Vagina (tissue), 2 donors: ENCODE measurements at places on chromosomes 2 and 18. TPM values are rescaled to one million over a fixed set of nuclear protein-coding genes. Genes with fewer than 3 reads are reported as not detected.

GRCh38 chr18:2871111-2871720, 24.4 kb downstream of the EMILIN2 start:
- H3K27ac ChIP-seq, result no peak overlapping the region
- peaks cover 9% of the 10 kb centered on the region for H3K4me1 ChIP-seq
- no peaks in the 10 kb centered on the region for H3K36me3 ChIP-seq
- H3K27me3 ChIP-seq, result no peaks in the 10 kb centered on the region
- DNase-seq, result no peak
- H3K4me3 ChIP-seq, result no peak overlapping the region

GRCh38 chr2:69453475-69454129, 16.4 kb upstream of the NFU1 start:
- H3K36me3 ChIP-seq, result no peaks in the 10 kb centered on the region
- no peaks in the 10 kb centered on the region for H3K27me3 ChIP-seq
- no peak overlapping the region for H3K4me3 ChIP-seq
- DNase-seq, result no peak

IL36G gene
- not detected for total RNA-seq

DNA sequence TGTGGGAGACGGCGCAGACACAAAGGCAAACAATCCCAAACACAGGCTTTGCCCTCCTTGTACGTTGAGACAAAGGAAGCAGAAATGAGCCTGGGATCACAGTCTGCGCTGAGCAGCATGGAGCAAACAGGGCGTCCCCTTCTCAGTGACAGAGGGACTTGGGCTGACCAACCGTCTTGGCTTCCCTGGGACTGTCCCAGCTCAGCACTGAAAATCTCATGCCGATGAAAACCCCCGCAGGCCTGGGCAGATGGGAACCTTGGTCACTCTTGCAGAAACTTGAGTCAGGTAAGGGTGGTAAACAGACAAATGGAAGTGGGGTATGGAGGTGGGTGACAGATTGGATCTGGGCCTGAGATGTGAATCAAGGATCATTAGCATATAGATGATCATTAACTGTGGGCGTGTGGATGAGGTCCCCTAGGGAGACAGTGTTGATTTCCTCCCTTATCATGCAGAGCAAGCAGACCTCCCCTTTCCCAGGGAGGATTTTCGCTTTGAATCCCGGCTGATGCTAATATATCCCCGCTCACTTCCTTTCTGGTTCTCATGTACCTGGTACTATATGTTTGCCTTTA, 19.1 kb upstream of the SH3BP4 start:
- H3K4me3 ChIP-seq, result no peak overlapping the region
- no peaks in the 10 kb centered on the region for H3K4me1 ChIP-seq
- H3K36me3 ChIP-seq, result no peaks in the 10 kb centered on the region
- H3K27me3 ChIP-seq, result no peaks in the 10 kb centered on the region
- no peak overlapping the region for H3K27ac ChIP-seq

GRCh38 chr2:13821255-13821880, 811.1 kb upstream of the LRATD1 start:
- no peak overlapping the region for H3K27ac ChIP-seq
- H3K4me3 ChIP-seq, result no peak overlapping the region
- H3K4me1 ChIP-seq, result no peaks in the 10 kb centered on the region
- H3K27me3 ChIP-seq, result no peaks in the 10 kb centered on the region
- H3K36me3 ChIP-seq, result no peaks in the 10 kb centered on the region

REG1A gene
- total RNA-seq, result not detected

DES gene
- total RNA-seq, result 883 TPM

DNA sequence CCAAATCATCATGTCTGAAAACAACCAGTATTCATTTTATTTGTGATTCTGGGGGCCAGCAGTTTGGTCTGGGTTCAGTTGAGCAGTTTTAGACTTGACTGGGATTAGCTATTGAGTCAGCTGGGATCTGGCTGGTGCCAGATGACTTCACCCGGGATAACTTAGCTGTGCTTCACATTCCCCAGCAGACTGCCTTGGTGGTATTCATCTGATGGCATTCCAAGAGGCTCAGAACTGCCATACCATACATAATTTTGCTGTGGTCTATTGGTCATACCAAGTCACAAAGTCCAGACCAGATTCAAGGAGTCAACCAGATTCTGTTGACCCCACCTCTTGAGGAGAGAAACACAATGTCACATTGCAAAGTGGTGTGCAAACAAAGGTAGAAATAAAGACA, 7.8 kb upstream of the FSHR start:
- H3K27ac ChIP-seq, result no peak overlapping the region
- H3K36me3 ChIP-seq, result no peaks in the 10 kb centered on the region
- no peak overlapping the region for H3K4me3 ChIP-seq
- DNase-seq, result no peak
- H3K4me1 ChIP-seq, result no peaks in the 10 kb centered on the region
- H3K27me3 ChIP-seq, result no peaks in the 10 kb centered on the region

GRCh38 chr2:101162561-101163330, 11.6 kb upstream of the TBC1D8 start:
- DNase-seq, result no peak
- H3K4me3 ChIP-seq, result no peak overlapping the region
- no peak overlapping the region for H3K27ac ChIP-seq
- H3K4me1 ChIP-seq, result no peaks in the 10 kb centered on the region
- H3K27me3 ChIP-seq, result no peaks in the 10 kb centered on the region
- no peaks in the 10 kb centered on the region for H3K36me3 ChIP-seq

GRCh38 chr2:45452866-45453265, 158.2 kb downstream of the SRBD1 start:
- peaks cover 9% of the 10 kb centered on the region for H3K4me1 ChIP-seq

DNA sequence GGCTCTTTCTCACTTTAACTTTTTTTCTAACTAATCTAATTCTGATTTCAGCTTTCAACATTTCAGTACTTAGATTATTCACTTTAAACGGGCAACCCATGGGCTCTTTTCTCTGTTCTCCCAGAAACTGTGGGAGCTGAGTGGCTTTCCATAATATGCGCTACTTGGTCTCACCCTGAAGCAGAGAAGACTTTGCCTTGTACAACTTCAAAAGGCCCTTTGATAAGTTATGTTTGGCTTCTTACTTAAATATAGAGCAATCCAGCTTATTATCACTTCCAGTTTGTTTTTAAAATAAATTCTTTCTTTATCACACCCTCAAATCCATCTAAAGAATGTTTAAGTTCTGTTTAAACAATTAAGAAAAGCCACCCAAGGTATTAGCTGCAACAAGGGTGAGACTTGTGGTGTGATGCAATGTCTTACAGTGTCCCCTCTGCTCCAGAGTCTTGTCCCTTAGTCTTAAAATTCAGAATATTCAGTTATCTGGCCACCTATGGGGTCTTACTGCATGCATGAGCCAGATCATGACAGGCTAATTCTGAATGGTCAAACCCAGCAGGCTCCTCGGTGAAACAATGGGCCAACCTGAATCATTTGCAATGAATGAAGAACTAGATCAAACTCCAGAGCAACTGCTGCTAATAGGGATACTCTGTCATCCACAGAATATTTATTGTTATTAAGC, 38.8 kb downstream of the GCG start:
- no peak overlapping the region for H3K4me3 ChIP-seq
- no peak overlapping the region for H3K27ac ChIP-seq
- H3K27me3 ChIP-seq, result no peaks in the 10 kb centered on the region
- DNase-seq, result no peak
- peaks cover 18% of the 10 kb centered on the region for H3K4me1 ChIP-seq
- no peaks in the 10 kb centered on the region for H3K36me3 ChIP-seq

DNA sequence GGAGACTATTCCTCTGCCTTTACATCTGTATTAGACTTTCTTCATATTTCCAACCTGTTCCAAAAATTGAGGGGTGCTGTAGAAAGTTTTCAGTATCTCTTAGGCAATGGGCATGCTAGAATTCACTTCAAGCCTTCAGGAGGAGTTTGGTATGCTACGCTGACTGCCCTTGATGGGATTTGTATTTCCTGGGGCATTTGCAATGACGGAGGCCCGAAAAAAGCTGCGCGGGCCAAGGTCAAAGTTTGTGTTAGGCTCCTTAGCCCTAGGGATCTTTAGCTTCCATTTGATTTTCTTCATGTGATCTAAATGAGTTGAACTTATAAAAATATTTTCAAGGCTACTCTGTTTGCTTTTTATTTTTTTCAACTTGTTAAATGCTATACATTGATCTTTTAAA, 5.1 kb downstream of the CPS1 start:
- no peak for DNase-seq
- H3K36me3 ChIP-seq, result no peaks in the 10 kb centered on the region
- H3K4me1 ChIP-seq, result no peaks in the 10 kb centered on the region
- H3K4me3 ChIP-seq, result no peak overlapping the region
- H3K27ac ChIP-seq, result no peak overlapping the region

DNA sequence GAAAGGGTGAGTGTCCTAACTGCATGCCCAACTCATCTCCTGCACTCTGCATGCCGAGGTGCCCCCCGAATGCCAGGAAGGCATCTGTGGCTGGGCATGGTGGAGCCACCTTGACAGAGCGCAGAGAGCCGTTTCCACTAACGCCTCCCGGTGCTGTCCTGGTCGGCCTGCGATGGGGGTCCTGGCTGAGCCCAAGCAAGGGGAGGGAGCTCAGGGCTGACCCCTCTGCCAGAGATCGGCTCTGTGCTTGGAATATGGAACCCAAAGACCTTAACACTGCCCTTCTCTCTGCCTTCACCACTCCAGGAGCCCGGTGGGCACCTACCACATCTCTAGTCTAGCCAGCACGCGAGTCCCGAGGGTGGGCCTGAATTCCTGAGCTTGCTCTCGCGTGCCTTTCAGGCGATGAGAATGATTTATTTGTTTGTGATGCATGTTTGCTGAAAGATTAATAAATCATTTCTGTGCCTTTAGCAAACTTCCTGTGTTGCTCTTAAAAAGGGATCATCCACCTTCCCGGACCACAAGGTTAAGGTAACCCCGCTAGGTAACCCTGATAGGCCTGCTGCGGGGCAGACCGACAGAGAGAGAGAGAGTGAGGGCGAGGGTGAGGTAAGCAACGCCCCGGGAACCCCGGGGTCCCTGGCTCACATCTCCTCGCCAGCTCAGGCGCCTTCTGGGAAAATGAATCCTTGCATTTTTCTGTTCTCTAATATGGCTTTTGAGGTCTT, 35.3 kb downstream of the PDIA6 start:
- no peak for DNase-seq
- peaks cover 25% of the 10 kb centered on the region for H3K36me3 ChIP-seq
- no peaks in the 10 kb centered on the region for H3K27me3 ChIP-seq
- peaks cover 17% of the 10 kb centered on the region for H3K4me1 ChIP-seq
- H3K4me3 ChIP-seq, result no peak overlapping the region
- no peak overlapping the region for H3K27ac ChIP-seq

GRCh38 chr18:24209558-24209957, 70.7 kb downstream of the CABYR start:
- H3K4me1 ChIP-seq, result peaks cover 8% of the 10 kb centered on the region
- no peaks in the 10 kb centered on the region for H3K36me3 ChIP-seq
- no peak overlapping the region for H3K27ac ChIP-seq
- H3K4me3 ChIP-seq, result no peak overlapping the region
- DNase-seq, result no peak

GRCh38 chr2:145958611-145959010, 1438.7 kb upstream of the ZEB2 start:
- DNase-seq, result no peak
- no peaks in the 10 kb centered on the region for H3K27me3 ChIP-seq
- no peaks in the 10 kb centered on the region for H3K4me1 ChIP-seq

DNA sequence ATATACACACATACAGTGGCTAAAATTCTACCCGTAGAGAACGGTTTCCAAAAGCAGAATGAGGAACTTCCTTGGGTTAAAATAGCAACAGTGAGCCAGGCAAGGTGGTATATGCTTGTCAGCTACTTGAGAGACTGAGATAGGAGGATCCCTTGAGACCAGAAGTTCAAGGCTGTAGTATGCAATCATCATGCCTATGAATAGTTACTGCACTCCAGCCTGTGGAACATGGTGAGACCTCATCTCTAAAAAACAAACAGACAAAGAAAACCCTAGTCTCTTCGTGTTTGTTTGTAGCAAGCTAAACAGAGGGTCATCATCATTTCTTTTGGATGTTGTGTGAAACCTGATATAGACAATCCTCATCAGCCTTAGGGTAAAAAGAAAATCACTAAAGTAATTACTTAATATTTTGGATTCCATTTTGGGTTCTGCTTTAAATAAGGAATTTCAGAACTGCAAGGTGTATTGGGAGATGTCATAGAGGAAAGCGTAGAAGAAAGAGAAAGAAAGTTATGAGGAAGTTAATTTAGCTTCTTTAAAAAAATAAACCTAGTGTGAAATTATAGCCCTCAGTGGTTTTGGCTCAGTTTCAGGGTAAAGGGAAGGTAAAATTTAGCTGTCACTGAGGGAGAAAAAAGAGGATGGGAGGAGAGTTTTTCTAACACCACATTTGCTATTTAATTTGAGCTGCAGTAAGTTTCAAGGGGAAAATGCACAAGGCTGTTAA, 46.5 kb downstream of the PLEK start:
- H3K27ac ChIP-seq, result no peak overlapping the region
- H3K4me3 ChIP-seq, result no peak overlapping the region
- DNase-seq, result no peak
- H3K36me3 ChIP-seq, result no peaks in the 10 kb centered on the region

SNRNP200 gene
- total RNA-seq, result 129 TPM

ZNF804A gene
- total RNA-seq, result 1.2 TPM

- H3K36me3 ChIP-seq, result no peaks in the 10 kb centered on the region
- no peak overlapping the region for H3K27ac ChIP-seq
Observed at GRCh38 chr2:221504905-221505304, 67.2 kb downstream of the EPHA4 start.

DNA sequence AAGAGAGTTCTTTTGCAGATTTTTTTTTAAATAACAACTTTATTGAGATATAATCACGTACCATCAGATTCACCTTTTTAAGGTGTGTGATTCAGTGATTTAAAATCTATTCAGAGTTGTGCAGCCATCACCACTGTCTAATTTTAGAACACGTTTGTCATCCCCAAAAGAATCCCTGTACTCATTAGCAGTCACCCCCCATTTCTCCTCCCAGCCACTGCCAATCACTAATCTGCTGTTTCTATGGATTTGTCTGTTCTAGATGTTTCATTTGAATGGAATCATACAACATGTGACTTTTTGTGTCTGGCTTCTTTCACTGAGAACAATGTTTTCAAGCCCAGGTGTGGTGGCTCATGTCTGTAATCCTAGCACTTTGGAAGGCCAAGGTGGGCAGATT, 55.4 kb upstream of the RAPH1 start:
- no peak for DNase-seq
- H3K4me1 ChIP-seq, result peaks cover under 1% of the 10 kb centered on the region
- H3K4me3 ChIP-seq, result no peak overlapping the region
- H3K27ac ChIP-seq, result no peak overlapping the region
- H3K36me3 ChIP-seq, result no peaks in the 10 kb centered on the region

DNA sequence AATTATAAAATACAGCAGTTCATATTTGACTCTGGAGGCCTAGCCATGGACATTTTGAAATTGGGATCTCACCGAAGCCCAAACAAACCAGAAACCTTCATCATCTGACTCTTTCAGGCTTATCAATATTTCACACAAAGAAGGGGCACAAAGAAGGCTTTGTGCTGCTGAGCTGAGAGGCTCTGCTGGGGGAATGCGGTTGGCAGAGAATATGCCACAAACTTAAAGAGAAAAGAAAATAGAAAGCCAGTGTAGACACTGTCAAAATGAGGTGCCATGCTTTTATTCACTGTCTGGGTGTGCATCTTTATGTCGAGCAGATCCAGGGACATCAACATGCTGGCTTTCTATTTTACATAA, 162.6 kb downstream of the QPCT start:
- no peaks in the 10 kb centered on the region for H3K4me1 ChIP-seq
- H3K27ac ChIP-seq, result no peak overlapping the region
- DNase-seq, result no peak
- no peak overlapping the region for H3K4me3 ChIP-seq
- no peaks in the 10 kb centered on the region for H3K27me3 ChIP-seq

GRCh38 chr2:48272199-48272598, 257.8 kb upstream of the STON1 start:
- no peaks in the 10 kb centered on the region for H3K36me3 ChIP-seq
- no peaks in the 10 kb centered on the region for H3K27me3 ChIP-seq
- no peak for DNase-seq
- H3K4me3 ChIP-seq, result no peak overlapping the region
- H3K4me1 ChIP-seq, result no peaks in the 10 kb centered on the region
- no peak overlapping the region for H3K27ac ChIP-seq
